ENCODE measurements at places on chromosomes 4 and X.

DNA sequence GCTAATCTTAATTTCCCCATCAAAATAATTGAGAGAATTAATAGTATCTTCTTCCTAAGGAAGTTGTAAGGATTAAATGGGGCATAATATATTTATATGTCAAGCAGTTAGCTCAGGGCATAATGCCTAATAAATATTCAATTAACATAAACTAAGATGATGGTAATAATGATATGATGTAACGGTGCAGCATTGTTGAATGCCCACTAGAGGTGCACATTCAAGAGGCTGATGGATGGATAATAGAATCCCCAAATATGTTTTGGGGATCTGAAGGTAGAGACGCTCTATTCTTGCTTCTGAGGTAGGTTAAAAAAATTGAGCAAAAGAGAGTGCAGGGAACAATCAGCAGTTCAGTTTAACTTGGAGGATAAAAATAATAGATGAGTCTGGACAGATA, 37.1 kb downstream of the ATOH1 start:
- no peak for DNase-seq

DNA sequence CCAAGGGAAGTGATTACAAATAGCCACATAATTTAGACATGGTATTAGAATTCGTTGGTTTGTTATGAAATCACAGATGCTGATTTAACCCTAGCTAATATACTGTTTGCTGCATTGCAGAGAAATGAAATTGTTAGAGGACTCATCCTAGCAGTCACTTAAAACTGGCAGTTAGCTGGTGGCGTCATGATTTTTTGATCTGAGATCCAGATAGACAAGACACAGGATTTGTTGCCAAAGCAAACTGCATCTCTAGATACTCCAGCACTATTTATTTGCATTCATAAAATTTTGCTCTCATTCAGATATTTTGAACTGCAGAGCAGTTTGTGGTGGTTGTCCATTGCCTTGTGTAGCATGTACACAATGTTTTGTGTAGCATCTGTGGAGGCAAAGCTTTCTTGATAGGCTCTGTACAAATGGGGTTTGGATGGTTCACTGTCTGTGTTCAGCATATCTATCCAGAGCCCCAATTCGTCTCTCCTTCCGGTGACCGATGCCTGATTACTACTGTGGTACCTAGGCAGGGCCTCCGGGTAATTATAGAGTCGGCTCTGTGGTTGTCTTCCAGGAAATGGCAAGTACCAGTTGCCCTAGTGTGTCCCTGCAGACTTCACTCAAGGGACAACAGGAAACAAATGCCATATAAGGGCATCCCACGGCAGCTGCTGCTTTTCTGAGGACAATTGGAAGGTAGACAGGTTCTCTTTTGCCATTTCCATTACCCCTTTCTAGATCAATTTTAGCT, 30.1 kb upstream of the SPARCL1 start:
- DNase-seq, result no peak

DNA sequence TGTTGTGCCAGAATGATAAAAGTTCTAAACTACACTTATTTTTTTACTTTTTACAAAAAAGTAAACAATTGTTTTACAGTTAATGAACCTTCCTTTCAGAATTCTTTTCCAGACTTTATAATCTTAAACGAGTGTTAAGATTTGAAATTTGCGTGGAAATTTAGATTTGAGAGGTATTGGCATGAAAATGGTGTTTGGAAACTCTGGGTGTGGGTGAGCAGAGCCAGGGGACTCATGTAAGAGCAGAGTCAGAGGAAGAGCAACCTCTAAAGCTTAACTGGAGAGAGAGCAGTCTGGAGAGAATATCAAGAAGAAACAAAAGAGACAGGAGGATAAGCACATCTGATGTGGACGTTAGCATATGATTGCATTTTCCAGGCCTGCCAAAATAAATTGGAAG, 48.2 kb downstream of the MMRN1 start:
- no peak for DNase-seq

GRCh38 chrX:108264376-108264775, 172.8 kb downstream of the ATG4A start:
- no peak for DNase-seq

GRCh38 chr4:122911588-122911987, 10.8 kb downstream of the NUDT6 start:
- no peak for DNase-seq

- DNase-seq, result no peak
Observed at GRCh38 chr4:3250956-3251690, 2.2 kb downstream of the MSANTD1 start.

All from inflammatory macrophage treated with lipopolysaccharide for 1 hour (primary cell).